Testis (tissue), 5 donors: ENCODE measurements at places on chromosomes 3 and 15. TPM values are rescaled to one million over a fixed set of nuclear protein-coding genes. Genes with fewer than 3 reads are reported as not detected.

The GOLGA6L4 gene
- 11.8 TPM for total RNA-seq

The NEDD4 gene
- total RNA-seq = 6.4 TPM

The DLL4 gene
- total RNA-seq = 3.5 TPM

The MEX3B gene
- 109 TPM for total RNA-seq

The CELF6 gene
- total RNA-seq = 22.0 TPM

The ANKDD1A gene
- 31.8 TPM for total RNA-seq

The TFG gene
- 107 TPM for total RNA-seq

The ANKRD34C gene
- total RNA-seq = 0.08 TPM

The OXSM gene
- 21.9 TPM for total RNA-seq

The P2RY12 gene
- not detected for total RNA-seq

The NME9 gene
- total RNA-seq = 3.2 TPM

The SFMBT1 gene
- total RNA-seq = 82.4 TPM

The ZNF502 gene
- 13.3 TPM for total RNA-seq

The CNTN3 gene
- 4.1 TPM for total RNA-seq

The SPSB4 gene
- total RNA-seq = 7.4 TPM

The TGM4 gene
- 1.4 TPM for total RNA-seq

The OR5H1 gene
- total RNA-seq = 0.08 TPM

The TGM5 gene
- total RNA-seq = 0.43 TPM

The RBP2 gene
- not detected for total RNA-seq

The ADAMTS7 gene
- total RNA-seq = 11.9 TPM

The RPS17 gene
- 887 TPM for total RNA-seq

The ASB14 gene
- total RNA-seq = 0.06 TPM

The SERPINI2 gene
- 0.25 TPM for total RNA-seq

The GLDN gene
- total RNA-seq = 1.3 TPM

The FSD2 gene
- total RNA-seq = 0.19 TPM

The KATNBL1 gene
- total RNA-seq = 107 TPM

The THOC7 gene
- total RNA-seq = 22.5 TPM

The ARGFX gene
- 0.31 TPM for total RNA-seq

The IGSF10 gene
- 5.6 TPM for total RNA-seq

The SMCO1 gene
- 0.25 TPM for total RNA-seq

The DCLK3 gene
- 4.0 TPM for total RNA-seq

The GNAT1 gene
- 0.93 TPM for total RNA-seq

The PLXNB1 gene
- total RNA-seq = 70.2 TPM

The PPM1M gene
- 12.9 TPM for total RNA-seq

The EXD1 gene
- 20.7 TPM for total RNA-seq

The CCDC9B gene
- total RNA-seq = 38.9 TPM

The CFAP100 gene
- 21.4 TPM for total RNA-seq

The IRAK2 gene
- total RNA-seq = 3.8 TPM

The BFSP2 gene
- total RNA-seq = not detected

The CD86 gene
- 4.5 TPM for total RNA-seq

The NPAP1 gene
- 8.6 TPM for total RNA-seq

The GOLGA8H gene
- total RNA-seq = 13.1 TPM

The GPR149 gene
- 0.37 TPM for total RNA-seq

The KLHL40 gene
- 0.62 TPM for total RNA-seq
